ENCODE measurements at places on chromosomes 11 and 22.
A peak's percentile ranks its signal among the peaks of the same experiment; 100 is the strongest.

DNA sequence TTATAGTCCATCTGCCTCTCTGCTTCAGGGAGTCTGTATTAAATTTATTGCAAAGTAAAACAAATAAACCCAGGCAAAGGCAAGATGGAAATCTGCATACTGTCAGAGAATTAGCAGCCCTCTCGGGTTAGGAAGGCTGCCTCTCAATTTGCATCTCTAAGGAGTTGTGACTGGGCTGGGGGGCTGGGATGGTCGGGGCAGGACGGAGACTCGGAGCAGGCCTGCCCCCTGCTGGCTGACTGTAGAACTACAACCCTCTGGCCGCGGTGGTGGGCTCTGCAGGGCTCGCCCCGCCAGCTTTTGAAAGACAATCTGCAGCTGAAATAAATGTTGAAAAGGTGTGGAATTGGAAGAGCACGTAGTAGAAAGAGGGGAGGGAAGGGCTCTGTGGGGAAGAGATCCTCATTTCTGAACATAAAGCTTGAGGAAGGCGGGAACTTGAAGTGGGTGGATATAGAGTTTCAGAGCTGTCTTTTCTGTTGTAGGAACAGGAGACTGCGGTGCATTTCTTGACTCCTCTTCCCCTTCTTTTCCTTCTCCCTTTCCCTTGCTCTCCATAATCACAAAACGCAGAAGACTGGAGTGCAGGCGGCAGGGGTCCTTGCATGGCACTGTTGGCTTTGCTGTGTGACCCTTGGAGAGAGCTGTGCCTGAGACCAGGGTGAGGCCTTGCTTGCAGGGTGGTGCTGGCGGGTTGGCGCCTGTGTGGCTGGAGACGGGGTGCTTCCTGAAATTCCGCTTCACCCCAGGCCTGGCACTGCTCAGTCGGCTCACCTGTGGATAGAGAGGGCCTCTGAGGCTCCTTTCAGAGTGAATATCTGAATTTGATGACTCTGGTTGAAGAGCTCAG is 22.6 kb upstream of the PKNOX2 start:
- DNase-seq: peak; percentile 37

- DNase-seq: no peak
These were observed 44.4 kb downstream of the DCDC1 start for GRCh38 chr11:31325160-31325559.

DNA sequence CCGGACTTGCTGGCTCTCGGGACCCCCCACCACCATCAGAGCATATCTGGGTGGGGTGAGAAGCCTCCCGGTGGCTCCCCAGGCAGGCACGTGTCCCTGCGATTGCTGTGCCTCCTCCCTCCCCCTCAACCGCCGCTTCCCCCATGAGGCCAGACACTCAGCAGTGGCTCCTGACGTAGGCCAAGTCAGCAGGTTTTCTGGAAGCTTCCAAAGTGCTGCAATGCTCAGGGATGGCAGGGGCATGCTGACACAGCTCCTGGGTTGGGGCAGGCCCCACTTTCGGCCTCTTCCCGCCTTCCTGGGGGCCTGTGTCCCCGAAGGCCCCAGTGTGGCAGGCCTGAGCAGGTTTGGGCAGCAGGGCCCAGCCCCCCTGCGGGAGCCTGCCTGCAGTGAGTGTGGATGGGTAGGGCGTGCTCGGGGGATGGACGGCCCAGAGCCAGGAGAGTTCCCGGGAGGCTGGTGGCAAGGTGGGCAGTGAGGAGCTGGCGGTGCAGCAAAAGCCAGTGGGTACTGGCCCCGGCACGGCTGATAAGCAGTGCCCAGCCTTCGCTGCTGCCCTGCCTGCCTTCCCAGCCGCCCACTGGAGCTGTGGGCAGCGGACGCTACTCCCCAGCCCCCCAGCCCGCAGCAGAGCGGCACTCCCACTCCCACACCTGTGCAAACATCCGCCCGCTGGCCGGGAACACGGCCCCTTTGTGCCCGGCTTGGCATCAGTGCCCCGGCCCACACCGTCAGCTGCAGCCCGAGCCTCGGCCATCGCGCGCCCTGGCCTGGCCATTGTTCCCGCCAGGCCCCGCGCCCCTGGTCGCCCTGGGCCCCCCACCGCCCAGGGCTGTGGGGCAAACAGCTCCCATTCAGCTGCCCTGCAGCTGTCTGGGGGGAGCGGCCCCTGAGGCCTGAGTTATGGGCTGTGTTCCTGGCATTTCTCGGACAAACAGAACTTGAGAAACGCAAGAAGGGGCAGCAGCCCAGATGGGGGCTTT is 125.0 kb downstream of the KCNQ1OT1 start:
- no peak for DNase-seq

GRCh38 chr11:78038697-78039313 is 15.7 kb upstream of the KCTD14 start:
- no peak for DNase-seq

DNA sequence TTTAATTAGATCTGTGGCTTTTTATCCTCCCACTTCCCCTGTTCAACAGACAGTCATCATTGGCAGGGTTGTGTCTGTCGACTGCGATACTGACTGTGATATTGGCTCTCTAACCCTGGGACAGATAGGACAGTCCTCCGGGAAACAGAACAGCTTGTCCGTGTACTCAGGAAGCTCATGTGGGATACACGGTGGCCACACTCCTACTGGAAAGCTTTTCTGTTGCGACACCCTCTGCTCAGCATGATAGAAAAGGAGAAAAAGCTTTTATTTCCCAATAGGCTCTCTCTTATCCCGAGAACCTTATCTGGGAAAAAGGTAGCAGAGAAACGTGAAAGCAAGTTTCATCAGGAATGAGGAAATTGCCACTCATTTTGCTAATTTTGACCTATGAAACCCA is 60.4 kb upstream of the HSPA8 start:
- no peak for DNase-seq

- no peak for DNase-seq
These were observed 24.2 kb downstream of the EIF3F start for GRCh38 chr11:8011371-8011770.

GRCh38 chr11:59436169-59436568 is at the start of gene OR5A1:
OR5A1 (plus strand) TSS chr11:59436469; CDS start chr11:59443169, 6,700 bp downstream.
- no peak for DNase-seq

DNA sequence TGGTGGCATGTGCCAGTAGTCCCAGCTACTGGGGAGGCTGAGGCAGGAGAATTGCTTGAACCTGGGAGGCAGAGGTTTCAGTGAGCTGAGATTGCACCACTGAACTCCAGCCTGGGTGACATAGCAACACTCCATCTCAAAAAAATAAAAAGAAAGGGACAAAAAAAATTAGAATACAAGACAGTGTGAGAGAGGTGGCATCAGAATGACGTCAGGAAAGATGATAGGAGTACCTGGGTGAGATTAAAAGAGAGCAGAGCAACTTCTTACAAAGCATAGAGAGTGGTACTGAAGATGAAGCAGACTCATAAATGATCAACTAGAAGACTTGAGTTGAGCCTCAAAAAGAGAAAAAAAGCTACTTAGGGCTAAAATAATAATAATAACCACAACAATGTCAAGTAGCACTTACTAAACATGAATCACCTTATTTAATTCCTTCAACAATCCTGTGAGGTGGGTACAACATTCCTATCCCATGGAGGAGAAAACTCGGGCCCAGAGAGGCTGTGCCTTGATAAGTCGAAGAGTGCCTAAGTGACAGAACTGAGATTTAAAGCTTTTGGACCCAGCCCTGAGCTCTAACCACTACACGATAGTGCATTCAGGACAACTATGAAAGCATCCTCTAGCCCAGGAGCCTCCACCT is 5.2 kb upstream of the SLN start:
- no peak for DNase-seq

- DNase-seq: no peak
These were observed 6.7 kb downstream of the CARD18 start for GRCh38 chr11:105132716-105133511.

DNA sequence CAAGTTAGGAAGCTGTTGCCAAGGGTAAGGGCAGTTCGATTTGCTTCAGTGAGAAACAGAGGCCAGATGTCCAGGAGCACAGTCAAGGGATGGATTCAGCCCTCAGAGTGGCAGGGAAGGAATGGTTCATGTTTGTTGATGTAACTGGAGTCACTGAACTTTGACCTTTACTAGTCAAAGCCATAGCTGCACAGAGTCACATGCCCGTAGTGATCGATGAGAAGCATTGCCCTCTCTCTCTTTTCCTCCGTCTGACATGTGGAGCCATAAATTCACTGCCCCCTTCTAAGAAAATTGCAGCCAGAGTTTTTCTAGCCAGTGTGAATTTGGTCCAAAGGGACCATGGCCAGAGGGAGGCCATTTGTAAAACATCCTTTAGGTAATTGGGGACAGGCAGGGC is 124.1 kb upstream of the MTNR1B start:
- no peak for DNase-seq

- DNase-seq: no peak
These were observed 232.9 kb downstream of the DLG2 start for GRCh38 chr11:85394283-85394682.

GRCh38 chr11:71545405-71545966 is 2.7 kb upstream of the KRTAP5-9 start:
- no peak for DNase-seq

DNA sequence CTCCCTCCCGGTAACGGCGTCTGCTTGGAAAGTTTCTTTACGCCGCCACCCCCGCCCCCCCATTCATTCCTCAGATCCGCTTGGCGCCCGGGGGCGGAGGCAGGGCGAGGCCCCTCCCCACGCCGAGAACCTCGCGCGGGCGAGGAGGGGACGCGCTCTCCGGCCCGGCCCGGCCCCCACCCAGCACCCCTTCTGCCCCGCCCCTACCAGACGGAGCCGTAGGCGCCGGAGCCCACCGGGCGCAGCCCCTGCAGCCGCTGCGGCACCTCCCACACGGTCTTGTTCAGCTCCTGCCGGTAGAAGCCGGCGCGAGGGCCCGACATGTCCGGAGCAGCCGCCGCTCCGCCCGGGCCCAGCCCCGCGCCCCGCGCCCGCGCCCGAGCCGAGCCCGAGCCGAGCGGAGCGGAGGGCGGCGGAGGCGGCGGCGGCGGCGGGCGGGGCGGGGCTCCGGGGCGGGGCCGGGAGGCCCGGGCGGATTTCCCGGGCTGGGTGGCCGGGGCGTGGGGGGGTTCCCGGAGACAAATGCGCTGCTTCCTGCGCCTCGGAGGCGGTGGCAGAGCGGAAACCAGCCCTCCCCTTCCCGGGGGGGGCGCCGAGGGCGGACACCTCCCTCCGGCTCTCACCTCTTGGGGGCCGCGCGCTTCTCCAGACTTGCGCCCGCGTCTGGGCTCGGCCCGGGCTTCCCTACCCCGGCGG is at the start of gene MAPK11:
Gene MAPK11, minus strand, starts transcription at position 411 of the 696 bp plus-strand sequence. Its CDS starts 88 bp downstream, at position 323.
- DNase-seq: peak; percentile 74

DNA sequence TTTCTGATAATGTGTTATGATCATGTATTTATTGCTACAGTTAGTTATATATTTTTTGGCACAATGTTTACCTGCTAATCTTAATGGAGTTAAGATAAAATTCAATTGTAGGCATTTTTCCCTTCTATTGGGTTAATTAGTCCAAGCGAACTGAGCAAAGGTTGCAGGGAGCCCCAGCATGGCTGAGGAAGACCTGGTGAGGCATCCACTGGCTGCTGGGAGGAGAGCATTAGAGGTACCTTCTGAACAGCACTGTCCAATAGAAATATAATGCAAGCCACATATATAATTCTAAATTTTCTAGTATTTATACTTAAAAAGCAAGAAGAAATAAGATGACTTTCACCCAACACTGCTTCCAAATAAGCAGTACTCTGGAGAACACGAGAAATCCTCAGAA is 689 bp upstream of the TMEM126A start:
- DNase-seq: no peak

DNA sequence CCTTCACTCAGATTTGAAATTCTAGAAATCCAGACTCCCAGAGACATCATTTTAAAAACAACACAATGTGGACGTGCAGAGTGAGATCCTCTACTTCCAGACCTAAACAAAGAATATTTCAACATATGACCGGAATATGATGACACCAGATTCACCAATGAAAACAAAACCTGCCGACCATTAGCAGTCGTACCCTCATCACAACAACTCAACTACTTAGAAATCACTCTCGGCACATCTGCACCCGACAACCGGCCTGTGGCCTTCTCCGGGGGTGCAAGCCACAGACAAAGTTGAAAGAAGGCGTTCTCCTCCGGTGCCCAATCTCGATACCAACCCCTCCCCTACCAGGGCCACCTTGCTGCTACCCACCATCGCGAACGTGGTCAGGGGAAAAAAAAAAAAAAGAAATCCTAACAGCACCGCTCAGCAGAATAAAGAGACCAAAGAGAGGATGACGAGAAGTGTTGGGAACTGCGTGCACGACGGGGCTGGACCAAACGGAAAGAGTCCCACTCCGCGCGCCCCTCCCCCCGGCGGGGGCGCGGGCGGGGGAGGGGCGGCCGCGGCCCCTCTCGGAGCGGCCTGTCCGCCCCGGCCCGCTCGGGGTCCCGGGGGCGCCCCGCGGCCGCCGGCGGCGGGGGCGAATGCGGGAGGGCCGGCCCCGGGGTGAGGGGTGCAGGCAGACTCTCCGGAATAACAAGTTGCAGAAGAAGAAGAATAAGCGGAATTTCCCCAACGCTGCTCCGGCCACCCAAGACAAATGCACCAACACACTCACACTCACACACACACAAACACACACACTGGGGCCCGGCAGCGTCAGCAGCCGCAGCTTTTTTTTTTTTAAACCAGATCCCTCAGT is 1.7 kb downstream of the PHF21A start:
- peak; percentile 34 for DNase-seq

- DNase-seq: no peak
These were observed 20.6 kb downstream of the MORC2 start for GRCh38 chr22:30947816-30948454.

DNA sequence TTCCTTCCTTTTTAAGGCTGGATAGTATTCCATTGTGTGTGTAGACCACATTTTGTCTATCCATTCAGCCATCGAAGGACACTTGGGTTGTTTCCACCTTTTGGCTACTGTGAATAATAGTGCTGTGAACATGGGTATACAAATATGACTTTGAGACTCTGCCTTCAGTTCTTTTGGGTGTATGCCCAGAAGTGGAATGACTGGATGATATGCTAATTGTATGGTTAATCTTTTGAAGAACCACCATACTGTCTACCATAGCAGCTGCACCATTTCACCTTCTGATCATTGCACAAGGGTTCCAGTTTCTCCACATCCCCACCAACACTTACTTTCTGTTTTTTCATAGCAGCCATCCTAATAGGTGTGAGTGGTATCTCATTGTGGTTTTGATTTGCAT is 30.3 kb downstream of the SGSM1 start:
- no peak for DNase-seq

GRCh38 chr22:48618326-48618725 is 1209.3 kb downstream of the BRD1 start:
- DNase-seq: no peak

DNA sequence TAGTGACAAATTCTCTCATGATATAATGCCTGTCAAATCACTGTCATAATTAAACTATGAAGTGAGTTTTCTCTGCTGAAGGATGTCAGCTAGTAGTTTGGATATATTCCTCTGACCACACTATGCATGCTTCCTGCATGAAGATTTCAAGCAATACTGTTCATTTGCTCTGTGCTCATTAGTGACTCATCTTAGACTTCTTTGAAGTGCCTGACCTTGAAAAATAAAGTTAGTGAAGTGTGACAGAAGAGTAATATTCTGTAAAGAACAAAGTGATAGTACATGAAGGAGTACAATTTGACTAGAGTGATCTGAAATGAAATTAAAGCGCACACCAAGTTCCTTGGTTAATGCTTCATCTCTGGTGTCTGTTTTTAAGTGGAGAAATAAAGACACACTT is 629.5 kb upstream of the ANO3 start:
- DNase-seq: no peak

GRCh38 chr22:29197096-29197495 is 8.6 kb upstream of the EMID1 start:
- DNase-seq: no peak

- DNase-seq: no peak
These were observed 621.0 kb upstream of the ANO3 start for GRCh38 chr11:25710975-25711374.
